ENCODE measurements at places on chromosomes 3 and 15. TPM values are rescaled to one million over a fixed set of nuclear protein-coding genes. Genes with fewer than 3 reads are reported as not detected.

GRCh38 chr15:79163395-79163794, 72.8 kb upstream of the RASGRF1 start:
- no peak for DNase-seq

DNA sequence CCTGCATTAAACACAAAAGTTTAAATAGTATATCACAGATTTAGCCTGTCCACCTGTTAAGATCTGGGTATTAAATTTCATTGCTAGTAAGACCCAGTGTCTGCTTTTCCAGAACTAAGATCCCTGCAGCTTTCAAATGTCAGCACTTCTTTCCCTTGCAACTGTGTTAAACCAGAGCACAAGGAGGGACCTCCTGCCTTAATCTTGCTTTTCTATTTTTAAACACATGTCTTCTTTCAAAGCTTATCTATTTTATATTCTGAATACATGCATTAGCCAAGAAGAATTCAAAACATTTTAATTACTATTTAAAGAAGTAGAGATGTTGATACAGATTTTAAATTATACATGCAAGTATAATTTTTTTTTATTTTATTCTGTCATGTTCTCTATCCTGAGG, 315.1 kb downstream of the ARPP21 start:
- no peak for DNase-seq

The OR5K4 gene
- not detected for total RNA-seq

The PLCH1 gene
- 14.2 TPM for total RNA-seq
